ENCODE measurements at places on chromosomes 5 and 9.
A peak's percentile ranks its signal among the peaks of the same experiment; 100 is the strongest.

GRCh38 chr5:126015235-126016181 lies 407.7 kb upstream of the GRAMD2B start:
- no peak for DNase-seq

DNA sequence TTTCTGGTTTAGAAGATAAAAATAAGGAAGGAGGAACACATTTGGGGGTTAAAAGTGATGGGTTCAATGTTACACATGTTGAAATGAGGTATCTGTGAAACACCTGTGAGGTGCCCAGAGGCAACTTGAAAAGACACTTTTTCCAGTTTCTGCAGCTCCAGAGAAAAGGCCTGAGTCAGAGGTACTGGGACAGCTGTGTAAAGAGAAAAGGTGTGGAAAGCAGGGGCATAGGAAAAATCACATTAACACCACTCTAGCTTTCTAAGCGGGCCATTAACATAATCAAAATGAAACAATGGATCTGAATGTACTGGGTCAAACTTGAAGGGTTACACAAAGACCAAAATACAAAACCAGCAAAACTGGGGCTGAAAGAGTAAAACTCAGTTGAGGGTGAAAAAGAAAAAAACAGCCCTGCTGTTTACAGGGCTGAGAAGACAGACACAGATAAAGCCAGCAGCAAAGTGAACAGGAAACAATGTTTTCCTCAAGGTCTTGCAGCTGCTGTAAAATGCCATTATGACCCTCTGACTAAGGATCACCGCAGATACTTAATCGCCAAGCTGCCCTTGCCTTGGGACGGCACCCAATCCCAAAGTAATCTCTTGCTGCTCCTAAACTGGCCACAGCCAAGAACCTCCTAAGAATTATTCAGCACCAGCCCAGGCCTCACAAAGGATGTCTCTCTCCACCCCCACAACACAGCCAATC lies 104.7 kb downstream of the DROSHA start:
- DNase-seq, result no peak

DNA sequence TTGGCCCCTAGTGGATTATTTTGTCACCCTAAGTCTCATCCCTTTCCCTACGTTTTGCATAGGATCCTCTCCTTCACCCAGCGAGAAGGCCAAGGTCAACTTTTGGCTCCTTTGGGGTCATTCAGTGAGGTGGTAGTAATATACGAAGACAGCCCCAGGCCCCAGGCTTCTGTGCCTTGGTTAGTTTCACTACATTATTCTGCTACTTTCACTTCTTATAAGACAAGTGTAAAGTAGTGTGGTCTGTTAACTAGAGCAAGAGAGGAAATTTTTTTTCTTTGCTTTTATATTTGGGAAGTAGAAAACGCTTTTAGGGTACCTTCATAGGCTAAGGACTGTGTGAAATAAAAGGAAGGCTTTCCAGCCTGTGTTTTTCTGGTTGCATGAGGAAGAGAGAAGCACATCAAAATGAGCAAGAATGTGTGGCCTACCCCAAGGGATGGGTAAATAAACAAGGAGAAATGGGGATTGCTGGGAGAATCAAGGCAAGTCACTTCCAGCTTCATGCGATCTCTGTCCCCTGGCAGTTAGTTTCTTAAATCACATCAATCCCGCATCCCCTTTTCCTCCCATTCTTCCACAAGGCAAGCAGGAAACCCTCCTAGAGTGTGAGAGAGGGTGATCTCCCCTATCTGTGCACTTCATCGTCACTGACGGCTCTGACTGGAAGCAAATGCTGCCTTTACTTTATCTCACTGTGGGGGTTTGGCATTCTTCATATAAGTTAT lies 677.0 kb upstream of the WWC1 start:
- no peak for DNase-seq

- DNase-seq, result no peak
These were observed 89.6 kb upstream of the TBC1D2 start for GRCh38 chr9:98345011-98345410.

DNA sequence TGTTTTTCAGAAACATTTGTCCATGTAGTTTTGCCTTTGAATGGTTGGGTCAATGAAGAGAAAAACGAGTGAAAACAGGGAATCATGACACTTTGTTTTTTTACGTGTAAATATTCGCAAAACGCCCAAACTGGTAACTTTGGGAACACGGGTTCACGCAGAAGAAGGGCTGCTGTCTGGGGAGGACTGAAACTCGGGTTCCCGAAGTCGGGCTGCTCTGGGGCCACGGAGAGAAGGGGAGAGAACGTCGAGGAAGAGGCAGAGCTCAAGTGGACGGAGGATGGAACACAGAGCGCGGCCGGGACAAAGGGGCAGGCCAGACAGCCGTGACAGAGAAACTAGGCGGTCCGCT lies 478 bp upstream of the SETD9 start:
- DNase-seq, result peak; percentile 71

DNA sequence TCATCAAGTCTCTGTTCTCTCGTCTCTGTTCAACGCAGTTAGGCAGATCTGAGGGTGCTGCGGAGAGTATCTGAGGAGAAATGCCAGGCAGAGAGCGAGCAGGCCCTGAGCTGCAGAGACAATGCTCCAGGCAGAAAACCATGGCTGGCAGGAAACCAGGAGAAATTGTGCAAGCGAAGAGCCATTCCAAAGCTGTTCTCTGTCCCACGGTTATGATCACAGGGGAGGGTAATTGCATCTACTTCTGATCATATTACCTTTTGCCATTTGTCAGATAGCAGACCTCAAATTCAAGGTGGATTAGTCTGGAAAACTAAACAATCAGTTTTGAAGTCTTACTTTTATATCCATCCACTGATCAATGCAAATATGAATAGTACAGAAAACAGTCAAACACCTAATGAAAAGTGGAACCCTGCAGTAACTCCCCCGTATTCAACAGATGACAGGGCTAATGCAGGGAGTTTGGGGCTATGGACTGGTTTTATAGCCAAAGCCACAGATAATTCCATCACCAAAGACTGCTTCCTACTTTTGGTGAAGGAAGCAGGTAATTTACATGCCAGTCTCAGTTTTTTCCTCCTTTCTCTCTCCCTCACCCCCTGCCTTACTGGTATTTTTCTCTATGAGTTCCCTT lies 228.0 kb downstream of the DCP2 start:
- no peak for DNase-seq

GRCh38 chr9:97660340-97660739 lies 26.7 kb downstream of the NCBP1 start:
- no peak for DNase-seq

DNA sequence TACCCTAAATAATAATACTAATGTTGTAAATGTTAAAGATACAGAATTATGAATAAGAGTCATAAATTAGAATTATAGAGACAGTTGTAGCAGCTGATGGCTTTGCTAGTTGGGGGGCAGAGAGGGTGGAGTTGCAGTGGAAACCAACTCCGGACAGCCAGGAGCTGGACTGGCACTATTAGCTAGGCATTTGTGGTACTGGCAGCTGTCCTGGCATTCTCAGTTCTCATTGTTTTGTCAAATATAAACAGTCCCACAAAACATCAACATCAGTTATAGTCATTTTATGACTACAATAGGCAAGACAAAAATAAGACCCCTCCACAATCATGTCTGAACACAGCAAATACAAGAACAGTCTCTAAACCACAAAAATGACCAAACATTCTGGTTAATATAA lies 2.8 kb upstream of the FBXL17 start:
- no peak for DNase-seq

GRCh38 chr9:107219486-107220077 lies 63.5 kb upstream of the RAD23B start:
- DNase-seq, result no peak

- DNase-seq, result no peak
These were observed 539.9 kb downstream of the ZNF608 start for GRCh38 chr5:124206540-124206939.

DNA sequence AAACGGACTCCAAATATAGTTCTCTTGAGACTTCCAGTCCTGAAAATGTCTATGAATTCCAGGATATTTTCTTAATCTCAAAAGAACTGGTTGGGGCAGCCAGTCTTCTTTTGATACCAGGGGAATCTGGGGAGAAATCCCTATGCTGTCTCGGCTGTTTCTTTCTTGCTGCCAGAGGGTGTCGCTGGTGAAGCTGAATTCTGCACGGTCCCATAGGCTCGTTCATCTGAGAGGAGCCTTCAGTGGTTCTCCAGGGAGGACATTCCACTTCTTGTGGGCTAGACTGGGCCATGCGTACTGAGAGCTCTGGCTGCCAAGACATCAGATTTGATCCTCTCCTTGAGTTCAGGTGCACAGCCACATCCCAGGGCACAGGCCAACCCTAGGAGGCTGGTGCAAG lies 155.0 kb upstream of the CLINT1 start:
- DNase-seq, result peak; percentile 55

- DNase-seq, result no peak
These were observed 31.2 kb downstream of the GPR21 start for GRCh38 chr9:123064716-123065115.

- DNase-seq, result no peak
These were observed 124.4 kb downstream of the SLC28A3 start for GRCh38 chr9:84216151-84216550.

GRCh38 chr5:10507575-10508096 lies 56.2 kb upstream of the ANKRD33B start:
- no peak for DNase-seq

GRCh38 chr9:112446080-112446479 lies 40.5 kb upstream of the KIAA1958 start:
- DNase-seq, result no peak

DNA sequence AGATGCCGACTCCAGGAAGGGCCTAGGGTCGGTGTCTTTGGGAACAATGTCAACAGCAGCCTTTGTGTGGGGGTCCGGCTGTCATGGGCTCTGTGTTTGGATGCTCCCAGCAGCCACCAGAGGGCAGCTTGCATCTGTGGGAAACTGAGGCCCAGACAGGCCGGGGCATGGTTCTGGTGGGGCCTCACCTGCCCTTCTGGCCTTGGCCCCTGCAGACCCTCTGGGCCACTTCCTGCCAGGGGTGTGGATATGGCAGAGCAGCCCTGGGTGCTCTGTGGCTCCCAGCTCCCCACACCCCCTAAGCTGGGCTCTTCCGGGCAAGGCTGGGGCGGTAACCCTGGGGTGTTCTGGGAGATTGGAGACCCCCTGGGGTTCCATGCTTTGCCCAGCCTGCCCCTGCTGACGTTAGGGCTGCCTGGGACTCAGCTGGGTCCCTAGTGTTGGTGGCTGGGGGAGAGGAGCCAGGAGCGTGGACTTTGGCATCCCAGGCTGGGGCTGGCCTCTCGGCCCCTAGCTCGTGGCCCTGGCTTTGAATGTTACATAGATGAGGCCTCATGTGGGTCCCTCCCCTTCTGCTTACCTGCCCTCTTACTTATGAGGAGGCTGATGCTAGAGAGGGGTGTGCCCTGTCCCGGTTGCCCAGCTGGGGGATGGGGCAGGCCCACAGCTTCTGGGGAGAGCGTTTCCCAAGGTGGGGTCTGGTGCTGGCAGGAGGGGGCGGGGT lies 38.3 kb downstream of the RXRA start:
- DNase-seq, result no peak

DNA sequence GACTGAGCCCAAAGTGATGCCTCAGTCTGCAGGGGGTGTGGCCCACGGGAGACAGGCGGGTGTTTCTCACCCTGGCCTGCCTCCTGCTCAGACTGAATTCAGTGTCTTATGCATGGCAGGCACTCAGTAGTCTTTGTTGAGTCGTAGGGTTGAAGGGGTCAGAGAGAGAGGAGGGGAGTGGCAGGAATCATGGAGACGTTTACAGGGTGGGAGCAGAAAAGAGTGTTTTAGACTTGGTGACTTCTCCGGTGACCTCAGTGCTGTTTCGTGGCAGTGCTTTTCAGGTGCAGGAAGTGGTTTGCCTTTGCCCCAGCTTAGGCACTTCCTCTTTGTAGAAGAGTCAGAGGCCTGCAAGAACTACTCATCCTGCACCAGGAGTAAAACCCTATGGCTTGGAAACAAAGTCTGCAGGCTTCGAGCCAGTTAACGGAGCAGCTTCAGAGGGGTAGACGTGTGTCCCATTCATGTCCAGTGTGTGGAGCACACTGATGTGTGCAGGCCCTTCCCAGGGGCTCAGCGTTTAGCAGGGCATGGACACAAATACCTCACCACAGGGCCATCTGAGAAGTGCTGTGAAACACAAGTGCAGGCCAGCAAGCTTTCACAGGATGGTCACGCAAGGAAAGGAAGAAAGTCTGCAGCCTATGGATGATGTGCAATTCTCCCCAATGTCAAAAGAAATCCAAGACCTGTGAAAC lies 24.5 kb upstream of the SEMA4D start:
- no peak for DNase-seq

DNA sequence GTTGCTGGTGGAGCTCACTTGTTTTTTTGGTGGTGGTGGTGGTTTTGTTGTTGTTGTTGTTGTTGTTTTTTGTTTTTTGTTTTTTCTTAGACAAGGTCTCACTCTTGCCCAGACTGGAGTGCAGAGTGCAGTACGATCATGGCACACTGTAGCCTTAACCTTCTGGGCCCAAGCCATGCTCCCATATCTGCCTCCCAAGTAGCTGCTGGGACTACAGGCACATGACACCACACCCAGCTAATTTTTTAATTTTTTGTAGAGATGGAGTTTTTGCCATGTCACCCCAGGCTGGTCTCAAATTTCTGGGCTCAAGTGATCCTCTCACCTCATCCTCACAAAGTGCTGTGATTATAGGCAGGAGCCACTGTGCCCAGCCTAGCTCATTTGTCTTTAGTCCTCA lies 53.5 kb downstream of the NUP214 start:
- no peak for DNase-seq

GRCh38 chr5:78783434-78784130 lies 135.0 kb upstream of the LHFPL2 start:
- DNase-seq, result no peak

GRCh38 chr5:78275998-78276543 lies 18.4 kb downstream of the AP3B1 start:
- no peak for DNase-seq

DNA sequence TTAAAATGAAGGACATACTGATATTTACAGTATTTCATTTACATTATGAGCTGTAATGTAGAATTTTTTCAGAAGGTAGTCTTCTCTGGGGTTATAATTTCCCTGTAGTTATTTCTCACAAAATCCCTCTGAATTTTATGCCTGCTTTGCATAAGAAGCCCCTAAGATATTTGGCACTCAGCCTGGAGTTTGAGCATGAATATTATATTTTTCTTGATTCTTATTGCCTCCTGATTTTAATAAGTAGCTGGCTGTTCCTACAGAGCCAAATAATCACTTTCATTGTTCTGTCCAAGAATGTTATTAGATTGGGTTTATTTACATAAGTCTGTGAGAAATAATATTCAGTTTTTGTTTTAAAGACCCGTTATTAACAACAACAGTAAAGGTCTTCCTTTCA lies 195.0 kb downstream of the FER start:
- no peak for DNase-seq

- peak; percentile 96 for DNase-seq
These were observed at the start of gene RNF14 for GRCh38 chr5:141968914-141969608. RNF14 (plus strand) TSS chr5:141969105; CDS start chr5:141973589, 4,484 bp downstream.

DNA sequence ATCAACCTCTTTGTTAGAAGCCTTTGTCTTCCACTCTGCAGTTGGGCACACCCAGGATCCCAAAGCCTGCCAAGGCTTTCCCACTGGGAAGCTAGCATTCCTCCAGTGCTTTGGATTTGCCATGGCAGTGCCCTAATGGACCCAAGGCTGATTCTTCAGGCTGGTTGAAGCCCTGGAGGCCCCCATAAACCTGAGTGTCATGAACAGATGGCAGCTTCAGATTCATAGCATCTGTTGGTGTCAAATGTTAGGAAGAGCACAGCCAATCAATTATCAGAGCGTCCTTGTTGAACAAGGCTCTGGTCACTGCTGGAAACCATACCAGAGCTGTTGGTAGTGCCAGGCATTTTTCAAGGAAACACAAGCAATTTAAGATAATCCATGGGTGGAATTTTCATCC lies 241.1 kb upstream of the KLF4 start:
- DNase-seq, result no peak

GRCh38 chr5:29113516-29113915 lies 2075.1 kb upstream of the CDH9 start:
- DNase-seq, result no peak
